Nucleus accumbens (tissue), 56 donors: ENCODE measurements at places on chromosomes 3 and 15.

GRCh38 chr15:48693484-48693883, 48.0 kb upstream of the FBN1 start:
- DNase-seq = no peak

DNA sequence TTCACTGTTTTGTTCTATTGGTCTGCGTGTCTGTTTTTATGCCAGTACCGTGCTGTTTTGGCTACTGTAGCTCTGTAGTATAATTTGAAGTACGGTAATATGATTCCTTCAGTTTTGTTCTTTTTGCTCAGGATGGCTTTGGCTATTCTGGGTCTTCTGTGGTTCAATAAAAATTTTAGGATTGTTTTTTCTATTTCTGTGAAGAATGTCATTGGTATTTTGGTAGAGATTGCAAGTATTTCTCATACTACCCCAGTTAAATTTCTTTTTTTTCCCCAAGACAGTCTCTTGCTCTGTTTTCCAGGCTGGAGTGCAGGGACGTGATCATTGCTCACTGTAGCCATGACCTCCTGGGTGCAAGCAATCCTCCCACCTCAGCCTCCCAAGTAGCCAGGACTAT, 53.4 kb downstream of the STARD9 start:
- DNase-seq = no peak

- no peak for DNase-seq
Measured at GRCh38 chr15:88321271-88321670, 64.7 kb upstream of the NTRK3 start.

DNA sequence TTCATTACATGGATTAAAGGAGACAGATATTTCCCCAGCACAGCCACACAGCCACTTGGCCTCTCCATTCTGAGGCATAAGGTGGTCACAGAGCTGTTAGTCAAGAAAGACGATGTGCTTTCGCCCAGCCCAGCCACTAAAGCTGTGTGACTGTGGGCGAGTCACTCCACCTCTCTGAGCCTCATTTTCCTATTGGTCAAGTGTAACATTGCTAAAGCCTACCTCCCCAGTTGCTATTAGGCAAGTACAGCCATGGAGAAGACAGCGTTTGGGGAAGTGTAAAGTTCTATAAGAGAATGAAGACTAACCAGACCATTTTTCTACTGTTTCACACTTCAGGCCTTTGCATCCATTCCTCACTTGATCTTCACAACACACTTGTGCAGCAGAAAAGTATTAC, 24.1 kb downstream of the TMEM40 start:
- DNase-seq = no peak

DNA sequence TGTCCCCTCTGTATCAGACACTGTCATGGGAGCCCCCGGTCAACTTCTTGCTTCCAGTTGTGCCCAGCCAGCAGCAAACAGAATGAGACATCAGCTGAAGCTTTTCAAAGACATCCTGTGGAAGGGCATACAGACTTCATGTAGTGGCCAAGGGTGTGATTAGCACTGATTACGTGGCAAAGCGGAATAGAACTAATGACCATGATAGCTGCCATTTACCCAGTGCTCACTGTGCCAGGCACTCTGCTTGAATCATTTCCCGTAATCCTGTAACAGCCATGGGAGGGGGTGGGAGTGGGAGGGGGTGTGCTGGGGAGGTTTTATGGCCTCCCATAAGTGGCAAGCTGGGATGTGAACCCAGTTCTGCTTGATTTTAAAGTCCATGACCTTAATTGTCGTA, 29.5 kb downstream of the LPP start:
- no peak for DNase-seq

- no peak for DNase-seq
Measured at GRCh38 chr3:195760345-195761122, 39.8 kb downstream of the MUC20 start.

GRCh38 chr15:100112061-100112420, 229.7 kb downstream of the ADAMTS17 start:
- DNase-seq = no peak

GRCh38 chr3:116005404-116005803, 382.1 kb downstream of the GAP43 start:
- DNase-seq = no peak

- DNase-seq = no peak
Measured at GRCh38 chr3:170128259-170128976, 53.1 kb downstream of the PHC3 start.

GRCh38 chr15:90336705-90337141, 15.4 kb upstream of the ZNF774 start:
- DNase-seq = no peak

DNA sequence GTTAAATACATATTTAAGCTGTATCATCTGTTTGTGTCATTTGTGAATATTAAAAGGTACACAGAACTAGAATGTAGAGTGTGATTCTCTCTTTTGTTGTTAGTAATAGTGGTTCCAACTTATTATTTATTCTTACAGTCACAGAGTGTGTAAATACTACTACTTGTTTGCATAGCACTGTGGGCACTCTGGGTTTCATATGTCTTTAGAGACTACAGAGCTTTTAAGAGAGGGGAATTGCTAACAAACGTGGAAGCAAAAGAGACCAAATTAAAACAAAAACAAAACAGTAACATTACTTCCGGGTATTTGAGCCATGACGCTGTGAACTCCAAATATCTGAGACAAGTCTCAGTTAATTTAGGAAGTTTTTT, 828.0 kb upstream of the DPPA4 start:
- DNase-seq = no peak

GRCh38 chr15:52528564-52529340, at the start of gene MYO5A:
Gene MYO5A, minus strand, starts transcription at chr15:52528880. Its CDS starts 74 bp downstream, at chr15:52528806.
- DNase-seq = peak; percentile 84

- no peak for DNase-seq
Measured at GRCh38 chr3:14213066-14213774, 34.6 kb downstream of the LSM3 start.

DNA sequence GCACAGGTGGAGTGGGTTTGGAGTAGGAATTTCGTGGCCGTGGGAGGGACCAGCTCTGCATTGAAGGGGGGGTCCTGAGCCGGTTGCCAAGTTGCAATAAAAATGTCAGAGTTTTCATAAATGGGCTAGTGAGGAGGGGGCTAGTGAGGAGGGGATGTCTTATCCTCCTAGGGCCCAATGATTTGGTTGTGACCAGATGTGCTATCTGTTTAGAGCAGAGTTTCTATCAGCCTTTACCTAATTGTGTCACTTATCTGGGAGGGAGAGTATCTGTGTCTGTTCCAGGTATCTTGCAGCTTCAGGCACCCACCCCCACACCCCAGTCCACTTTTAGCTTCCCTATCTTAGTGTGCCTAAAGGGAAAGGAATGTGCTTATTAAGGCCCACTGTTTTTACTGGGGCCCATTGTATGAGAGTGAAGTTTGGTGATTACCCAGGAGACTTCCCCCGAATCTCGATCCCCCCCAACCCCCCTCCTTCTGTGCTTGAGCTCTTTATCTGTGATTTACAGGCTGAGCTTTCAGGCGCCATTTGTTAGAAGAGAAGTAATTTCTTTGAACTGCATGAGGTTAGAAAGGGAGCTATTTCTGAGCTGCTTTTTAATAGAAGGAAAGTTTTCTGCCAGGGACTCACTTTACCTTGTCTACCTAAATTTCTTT, 42.6 kb downstream of the PPCDC start:
- DNase-seq = no peak

GRCh38 chr15:58501006-58501405, 69.2 kb downstream of the LIPC start:
- no peak for DNase-seq

DNA sequence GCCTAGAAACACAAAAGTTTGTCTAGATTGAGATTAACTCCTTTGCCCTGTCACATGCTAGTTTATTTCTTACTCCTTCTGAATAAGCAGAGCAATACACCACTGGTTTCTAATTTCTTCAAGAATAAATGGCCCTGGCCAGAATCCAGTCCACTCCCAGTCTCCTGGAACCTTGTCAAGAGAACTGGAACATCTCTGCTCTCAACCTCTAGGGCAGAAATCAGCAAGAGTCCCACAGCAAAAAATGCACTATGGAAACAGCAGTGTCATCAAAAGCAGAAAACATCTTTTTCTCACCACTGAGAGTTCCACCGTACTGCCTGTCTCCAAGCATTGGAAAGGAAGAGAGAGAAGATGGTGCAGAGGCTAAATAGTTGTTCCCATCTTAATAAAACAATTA, 35.9 kb upstream of the PPP2R3A start:
- no peak for DNase-seq

DNA sequence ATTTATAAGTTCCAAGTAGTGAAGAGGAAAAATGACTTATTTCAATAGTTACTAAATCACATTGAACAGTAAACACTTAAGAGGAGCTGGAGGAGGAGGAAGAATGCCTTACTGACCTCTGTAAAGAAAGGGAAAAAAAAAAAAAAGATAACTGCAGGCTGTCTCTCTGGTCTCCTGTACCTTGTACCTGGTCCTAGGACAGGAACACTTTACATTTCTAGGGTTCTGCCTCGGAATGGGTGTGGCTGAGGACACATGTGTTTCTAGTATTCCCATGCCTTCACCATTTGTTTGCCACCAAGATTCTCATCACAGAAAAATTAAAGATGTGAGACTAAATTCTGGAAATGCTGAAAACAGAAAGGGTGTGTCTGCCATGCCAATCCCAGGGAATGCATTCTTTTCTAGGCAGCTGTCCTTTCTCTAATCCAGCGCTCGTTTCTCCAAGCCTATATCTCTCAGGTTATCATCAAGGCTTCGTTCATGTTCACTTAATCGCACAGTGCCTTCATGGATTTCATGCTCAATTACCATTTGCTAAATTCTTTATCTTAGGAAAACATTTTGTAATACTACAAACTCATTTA, 1208.3 kb downstream of the OTOL1 start:
- DNase-seq = no peak
